ENCODE measurements at places on chromosomes 7 and 10.

DNA sequence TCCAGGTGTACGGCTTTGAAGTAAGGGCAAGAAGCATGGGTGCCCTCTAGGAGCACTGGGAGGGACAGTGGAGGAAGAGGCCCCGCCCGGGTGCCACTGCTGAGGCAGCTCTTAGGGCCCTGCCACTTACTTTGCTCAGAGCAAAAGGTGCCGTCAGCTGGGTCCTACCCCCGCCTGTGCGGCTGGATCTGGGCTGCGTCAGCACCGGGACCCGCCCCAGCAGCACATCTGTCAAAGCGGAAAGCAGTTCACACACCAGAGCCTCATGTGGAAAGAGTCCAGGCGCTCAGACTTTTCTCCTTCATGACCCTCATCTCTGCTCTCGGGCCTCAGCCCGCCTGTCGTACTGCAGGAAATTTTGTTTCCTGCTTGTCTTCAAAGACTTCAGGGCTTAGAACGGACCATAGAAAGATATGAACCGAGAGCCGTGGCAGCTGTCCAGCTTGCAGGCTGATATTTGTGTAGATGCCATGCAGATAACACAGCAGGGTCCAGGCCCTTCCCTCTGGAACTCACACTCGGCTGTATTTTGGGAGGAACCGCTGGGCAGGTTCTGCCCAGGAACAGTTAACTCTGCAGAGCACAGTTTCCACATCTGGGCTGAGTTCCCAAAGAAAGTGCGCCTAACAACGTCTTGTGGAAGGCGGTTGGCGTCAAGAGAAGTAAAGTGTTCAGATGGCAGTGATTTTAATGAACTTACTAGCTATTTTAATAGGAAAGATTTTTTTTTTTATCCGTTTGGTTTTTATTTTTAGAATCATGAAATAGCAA, 44.3 kb upstream of the PRKAR1B start:
- no peak overlapping the region for H3K4me3 ChIP-seq
- DNase-seq = no peak
- H3K36me3 ChIP-seq = peaks cover 4% of the 10 kb centered on the region
- no peak overlapping the region for H3K27ac ChIP-seq
- H3K4me1 ChIP-seq = peaks cover 10% of the 10 kb centered on the region
- H3K27me3 ChIP-seq = no peaks in the 10 kb centered on the region

DNA sequence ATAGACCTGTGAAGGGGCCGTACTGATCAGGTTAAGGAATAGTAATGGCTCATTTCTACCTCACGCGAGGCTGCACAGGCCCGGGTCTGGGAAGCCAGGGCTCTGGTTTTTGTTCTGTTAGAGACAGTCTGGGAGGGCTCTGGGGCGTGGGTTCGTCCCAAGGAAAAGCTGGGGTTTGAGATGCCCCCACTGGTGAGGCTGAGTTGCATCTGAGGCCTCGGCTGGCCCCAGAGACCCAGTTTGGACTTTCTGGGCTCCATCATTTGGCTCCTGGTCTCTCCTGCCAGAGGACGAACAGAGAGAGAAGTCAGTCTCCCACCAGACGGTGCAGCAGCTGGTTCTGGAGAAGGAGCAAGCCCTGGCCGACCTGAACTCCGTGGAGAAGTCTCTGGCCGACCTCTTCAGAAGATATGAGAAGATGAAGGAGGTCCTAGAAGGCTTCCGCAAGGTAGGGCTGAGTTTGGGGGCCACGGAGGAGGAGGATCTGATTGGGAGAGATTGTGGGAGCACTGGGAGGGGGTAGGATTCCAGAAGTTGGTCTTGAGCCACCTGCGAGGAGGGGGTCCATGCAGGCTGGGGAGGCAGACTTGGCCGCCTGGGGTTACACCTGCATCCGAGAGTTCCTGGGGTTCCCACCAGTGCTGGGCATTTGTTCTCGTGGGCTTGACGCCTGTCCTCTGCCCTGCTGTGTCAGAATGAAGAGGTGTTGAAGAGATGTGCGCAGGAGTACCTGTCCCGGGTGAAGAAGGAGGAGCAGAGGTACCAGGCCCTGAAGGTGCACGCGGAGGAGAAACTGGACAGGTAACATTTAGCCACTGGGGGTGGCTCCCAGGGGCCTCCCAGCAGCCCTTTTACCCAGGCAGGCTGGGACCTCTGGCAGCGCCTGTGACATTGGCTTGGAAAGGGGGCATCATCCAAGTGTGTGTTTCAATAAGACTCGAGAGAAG, 22.5 kb upstream of the BTBD16 start:
- DNase-seq = no peak
- no peak overlapping the region for H3K27ac ChIP-seq
- no peak overlapping the region for H3K4me3 ChIP-seq
- no peaks in the 10 kb centered on the region for H3K36me3 ChIP-seq

GRCh38 chr10:84158061-84158460, 15.5 kb upstream of the GPR15LG start:
- H3K4me1 ChIP-seq = no peaks in the 10 kb centered on the region
- H3K27me3 ChIP-seq = no peaks in the 10 kb centered on the region
- no peak overlapping the region for H3K4me3 ChIP-seq
- no peak overlapping the region for H3K27ac ChIP-seq
- peaks cover 2% of the 10 kb centered on the region for H3K36me3 ChIP-seq
- DNase-seq = no peak

DNA sequence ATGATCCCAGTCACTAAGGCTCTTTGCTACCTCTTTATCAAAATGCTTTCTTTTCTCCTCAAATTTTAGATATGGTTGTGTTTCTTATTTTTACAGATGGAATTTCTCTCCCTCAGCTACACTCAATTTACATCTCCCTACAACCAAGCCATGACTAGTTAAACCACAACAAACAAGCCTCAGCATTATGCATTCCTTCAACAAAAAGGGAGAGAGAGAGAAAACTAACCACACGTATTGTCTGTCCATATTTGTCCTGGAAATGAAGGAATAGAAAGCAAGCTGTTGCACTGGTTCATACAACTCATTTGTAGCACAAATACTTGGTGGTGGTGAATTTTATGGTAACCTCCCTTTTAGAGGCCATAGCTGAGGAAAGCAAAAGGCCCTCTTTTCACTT, 286.4 kb downstream of the AHR start:
- no peak overlapping the region for H3K4me3 ChIP-seq
- peaks cover 13% of the 10 kb centered on the region for H3K4me1 ChIP-seq
- H3K27ac ChIP-seq = no peak overlapping the region
- H3K36me3 ChIP-seq = no peaks in the 10 kb centered on the region
- DNase-seq = peak; percentile 93

GRCh38 chr10:99562631-99563030, 29.9 kb downstream of the NKX2-3 start:
- no peak overlapping the region for H3K27ac ChIP-seq
- peaks cover 3% of the 10 kb centered on the region for H3K27me3 ChIP-seq
- H3K4me3 ChIP-seq = no peak overlapping the region
- H3K36me3 ChIP-seq = no peaks in the 10 kb centered on the region
- no peaks in the 10 kb centered on the region for H3K4me1 ChIP-seq

- no peaks in the 10 kb centered on the region for H3K36me3 ChIP-seq
- H3K27me3 ChIP-seq = peaks cover 21% of the 10 kb centered on the region
- H3K27ac ChIP-seq = no peak overlapping the region
- no peak for DNase-seq
- H3K4me3 ChIP-seq = peak overlapping the region; percentile 82
These were observed 604 bp downstream of the MXI1 start for GRCh38 chr10:110207805-110208613.

- H3K4me3 ChIP-seq = no peak overlapping the region
- DNase-seq = peak; percentile 22
- peaks cover 8% of the 10 kb centered on the region for H3K4me1 ChIP-seq
- no peaks in the 10 kb centered on the region for H3K27me3 ChIP-seq
- H3K36me3 ChIP-seq = no peaks in the 10 kb centered on the region
These were observed 91.2 kb upstream of the PARD3 start for GRCh38 chr10:34906067-34906965.

DNA sequence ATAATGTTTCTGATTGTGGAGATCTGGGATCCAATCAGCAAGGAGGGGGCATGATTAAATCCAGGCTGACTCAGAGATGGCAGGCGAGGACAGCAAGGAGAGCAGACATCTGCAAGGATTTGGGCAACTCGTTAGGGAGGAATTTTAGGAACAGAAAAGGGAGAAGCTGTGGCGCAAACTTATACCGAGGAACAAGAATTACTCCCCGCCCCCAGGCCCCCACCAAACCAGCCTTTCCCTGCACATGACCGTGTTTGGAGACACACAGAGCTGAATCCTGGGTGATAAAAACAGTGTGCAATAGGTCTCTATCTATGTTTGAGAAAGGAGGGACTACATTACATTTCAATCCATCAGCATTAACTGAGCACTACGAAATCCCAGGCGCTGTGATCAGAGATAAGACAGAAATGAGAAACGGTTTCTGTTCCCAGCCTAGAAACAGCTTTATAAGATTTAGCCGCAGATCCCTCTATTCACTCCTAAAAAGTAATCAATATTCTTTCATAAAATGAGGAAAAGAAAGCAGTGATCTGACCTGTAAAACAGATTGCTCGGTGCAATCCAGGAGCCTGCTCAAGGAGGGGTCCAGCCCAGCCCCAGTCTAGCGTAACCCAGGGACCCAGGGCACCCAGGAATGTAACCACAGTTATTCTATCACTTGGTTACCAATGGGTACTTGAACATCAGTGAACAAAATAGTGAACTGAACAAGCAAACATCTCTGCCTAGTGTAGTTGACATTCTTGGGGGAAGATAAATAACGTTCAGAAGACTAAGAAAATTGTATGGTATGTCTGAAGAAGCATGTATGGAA, 37.2 kb upstream of the RAPGEF5 start:
- H3K4me3 ChIP-seq = no peak overlapping the region
- H3K4me1 ChIP-seq = no peaks in the 10 kb centered on the region

DNA sequence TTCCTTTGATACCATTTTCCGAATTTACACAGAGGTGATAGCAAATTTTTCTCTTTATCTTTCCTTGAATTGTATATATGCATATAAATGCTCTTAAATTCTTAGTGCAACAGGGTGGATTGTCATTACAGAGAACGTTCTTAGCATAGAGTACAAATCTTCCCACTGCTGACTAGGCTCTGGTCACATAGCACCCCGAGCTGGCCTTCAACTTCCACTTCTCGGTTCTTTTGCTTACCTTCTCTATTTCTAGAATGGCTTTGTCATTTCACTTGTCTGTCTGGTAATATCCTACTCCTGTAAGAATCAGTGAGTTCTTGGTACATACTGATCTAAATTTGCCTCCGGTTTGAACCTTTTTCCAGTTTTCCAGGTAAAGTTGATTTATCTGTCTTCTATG, 13.4 kb downstream of the ADIRF start:
- H3K27ac ChIP-seq = no peak overlapping the region
- no peak overlapping the region for H3K4me3 ChIP-seq
- no peaks in the 10 kb centered on the region for H3K4me1 ChIP-seq
- H3K27me3 ChIP-seq = no peaks in the 10 kb centered on the region
- H3K36me3 ChIP-seq = no peaks in the 10 kb centered on the region
- DNase-seq = no peak

- DNase-seq = peak; percentile 75
- H3K4me1 ChIP-seq = peaks cover 5% of the 10 kb centered on the region
- H3K4me3 ChIP-seq = no peak overlapping the region
- H3K27me3 ChIP-seq = no peaks in the 10 kb centered on the region
- H3K36me3 ChIP-seq = no peaks in the 10 kb centered on the region
- H3K27ac ChIP-seq = no peak overlapping the region
These were observed 109.3 kb downstream of the SORBS1 start for GRCh38 chr10:95451568-95452524.

DNA sequence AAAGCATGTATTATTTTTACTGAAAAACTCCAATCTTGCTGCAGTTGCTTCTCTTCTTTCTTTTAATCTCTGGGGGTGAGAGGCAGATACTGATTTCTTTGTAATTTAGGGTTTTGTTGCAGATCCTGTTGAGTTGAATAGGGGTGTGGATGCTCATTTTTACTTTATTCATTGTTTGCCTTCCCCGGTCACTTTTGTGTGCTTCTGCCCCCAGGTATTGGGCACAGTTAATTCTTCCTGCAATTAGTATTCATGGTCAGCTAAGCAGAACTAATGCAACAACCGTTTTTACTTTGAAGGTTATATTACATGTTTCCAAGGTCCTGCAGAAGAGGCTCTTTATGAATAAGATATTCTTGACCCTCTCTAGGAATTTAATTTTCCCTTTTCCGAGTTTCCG, 96.4 kb downstream of the BUB3 start:
- H3K27ac ChIP-seq = no peak overlapping the region
- H3K4me1 ChIP-seq = no peaks in the 10 kb centered on the region
- H3K27me3 ChIP-seq = no peaks in the 10 kb centered on the region
- no peak for DNase-seq
- no peaks in the 10 kb centered on the region for H3K36me3 ChIP-seq

GRCh38 chr7:105454095-105454747, 65.5 kb upstream of the SRPK2 start:
- no peak overlapping the region for H3K4me3 ChIP-seq
- H3K27me3 ChIP-seq = no peaks in the 10 kb centered on the region
- peaks cover 6% of the 10 kb centered on the region for H3K4me1 ChIP-seq
- no peak overlapping the region for H3K27ac ChIP-seq

DNA sequence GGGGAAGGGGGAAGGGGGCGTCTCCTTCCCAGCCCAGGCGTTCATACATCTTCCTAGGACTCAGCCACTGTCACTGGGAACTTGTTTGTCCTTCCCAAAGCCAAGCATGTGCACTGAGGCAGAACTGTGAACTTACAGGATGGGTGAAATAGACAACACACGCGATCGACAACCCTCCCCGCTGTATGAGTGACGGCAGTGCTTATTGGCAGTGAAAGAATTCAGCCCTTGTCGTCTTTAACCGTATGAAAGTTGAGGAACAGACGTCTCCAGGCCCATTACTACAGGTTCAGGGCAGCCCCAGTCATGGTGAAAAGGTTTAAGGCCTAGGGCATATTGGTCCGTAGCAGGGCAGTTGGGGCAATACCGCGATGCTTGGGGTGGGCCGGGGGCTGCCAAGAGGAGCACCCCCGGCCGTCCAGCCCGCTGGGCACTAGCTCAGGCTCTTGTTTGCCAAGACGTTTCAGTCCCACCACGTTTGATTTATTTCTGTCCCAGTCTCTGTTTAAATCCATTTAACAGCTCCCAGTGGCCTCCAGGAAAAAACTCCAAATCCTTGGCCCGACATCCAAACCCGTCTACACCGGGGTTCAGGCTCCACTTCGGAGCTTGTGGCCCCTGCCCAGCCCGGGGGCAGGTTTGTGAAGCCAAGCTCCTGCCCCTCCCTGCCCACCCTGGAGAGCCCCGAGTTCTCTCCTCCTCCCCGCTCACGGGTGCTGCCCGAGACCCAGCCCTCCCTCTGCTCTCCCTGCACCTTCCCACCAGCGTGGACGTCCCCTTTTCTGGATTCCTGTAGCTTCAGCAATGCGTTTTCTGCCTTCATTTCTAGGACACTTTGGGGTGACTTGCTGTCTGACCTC, 159.8 kb downstream of the DNAJB6 start:
- DNase-seq = no peak
- H3K27me3 ChIP-seq = no peaks in the 10 kb centered on the region
- no peak overlapping the region for H3K27ac ChIP-seq
- H3K4me1 ChIP-seq = no peaks in the 10 kb centered on the region
- H3K36me3 ChIP-seq = no peaks in the 10 kb centered on the region

DNA sequence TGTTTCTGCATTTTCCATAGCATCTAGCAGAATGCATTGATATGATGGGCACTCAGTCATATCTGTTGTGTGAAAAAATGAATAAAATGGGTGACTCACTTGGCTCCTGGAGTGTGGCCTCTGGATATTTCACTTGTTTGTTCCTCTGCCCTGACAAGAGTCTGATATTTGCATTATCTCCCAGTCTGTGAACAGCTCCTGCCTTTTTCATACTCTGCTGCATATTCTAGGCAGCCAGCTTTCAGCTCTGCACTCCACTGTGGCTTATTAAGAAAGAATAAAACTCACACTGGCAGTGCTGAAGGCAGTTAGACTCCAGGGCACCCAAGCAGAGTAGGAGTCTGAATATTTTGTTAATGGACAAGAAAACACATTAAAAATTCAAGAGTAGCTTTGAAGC, 623.9 kb downstream of the SORCS1 start:
- no peak overlapping the region for H3K27ac ChIP-seq
- H3K36me3 ChIP-seq = no peaks in the 10 kb centered on the region
- no peaks in the 10 kb centered on the region for H3K4me1 ChIP-seq
- peak; percentile 2 for DNase-seq
- H3K4me3 ChIP-seq = no peak overlapping the region

All from astrocyte (in vitro differentiated cells and primary cell).